Left hindlimb (tissue), 1 donor: ENCODE measurements at places on chromosomes 6 and 20.

DNA sequence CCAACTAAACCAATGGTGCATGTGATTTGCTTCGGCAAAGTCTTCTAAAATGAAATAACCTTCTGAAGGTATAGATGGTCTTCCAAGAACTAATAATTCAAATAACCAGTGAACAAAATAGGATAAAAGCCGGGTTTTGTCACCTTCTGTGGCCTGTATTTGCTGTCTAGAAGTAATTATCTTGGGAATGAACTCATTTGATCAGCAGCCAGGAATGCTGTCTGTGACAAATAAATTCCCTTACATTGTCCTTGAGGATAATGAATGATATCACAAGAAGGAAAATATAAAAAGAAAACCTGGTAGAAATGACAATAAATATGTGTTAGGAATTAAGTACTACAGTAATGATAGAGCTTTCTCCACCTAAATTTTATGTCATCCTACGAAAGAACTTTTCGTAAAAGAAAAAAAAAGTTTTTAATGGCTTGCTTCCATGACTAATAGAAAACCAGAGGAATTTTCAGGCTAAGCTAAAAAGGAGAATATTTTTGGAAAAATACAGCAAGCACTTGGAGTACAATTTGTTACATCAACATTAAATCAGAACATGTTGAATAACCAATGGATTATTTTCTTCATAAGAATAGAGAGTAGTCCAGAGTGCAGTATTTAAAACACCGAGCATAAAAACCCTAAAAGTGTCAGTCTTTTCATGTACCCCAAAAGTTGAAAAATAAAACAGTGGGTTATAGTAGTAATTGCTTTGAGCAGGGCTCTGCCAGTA lies 247.7 kb downstream of the TBC1D7 start:
- DNase-seq: no peak

- DNase-seq: no peak
These were observed 43.0 kb upstream of the TGM2 start for GRCh38 chr20:38208088-38208487.

GRCh38 chr6:160060920-160061447 lies 60.6 kb upstream of the SLC22A1 start:
- DNase-seq: no peak

- no peak for DNase-seq
These were observed 273.4 kb downstream of the KIF16B start for GRCh38 chr20:16299897-16300296.

DNA sequence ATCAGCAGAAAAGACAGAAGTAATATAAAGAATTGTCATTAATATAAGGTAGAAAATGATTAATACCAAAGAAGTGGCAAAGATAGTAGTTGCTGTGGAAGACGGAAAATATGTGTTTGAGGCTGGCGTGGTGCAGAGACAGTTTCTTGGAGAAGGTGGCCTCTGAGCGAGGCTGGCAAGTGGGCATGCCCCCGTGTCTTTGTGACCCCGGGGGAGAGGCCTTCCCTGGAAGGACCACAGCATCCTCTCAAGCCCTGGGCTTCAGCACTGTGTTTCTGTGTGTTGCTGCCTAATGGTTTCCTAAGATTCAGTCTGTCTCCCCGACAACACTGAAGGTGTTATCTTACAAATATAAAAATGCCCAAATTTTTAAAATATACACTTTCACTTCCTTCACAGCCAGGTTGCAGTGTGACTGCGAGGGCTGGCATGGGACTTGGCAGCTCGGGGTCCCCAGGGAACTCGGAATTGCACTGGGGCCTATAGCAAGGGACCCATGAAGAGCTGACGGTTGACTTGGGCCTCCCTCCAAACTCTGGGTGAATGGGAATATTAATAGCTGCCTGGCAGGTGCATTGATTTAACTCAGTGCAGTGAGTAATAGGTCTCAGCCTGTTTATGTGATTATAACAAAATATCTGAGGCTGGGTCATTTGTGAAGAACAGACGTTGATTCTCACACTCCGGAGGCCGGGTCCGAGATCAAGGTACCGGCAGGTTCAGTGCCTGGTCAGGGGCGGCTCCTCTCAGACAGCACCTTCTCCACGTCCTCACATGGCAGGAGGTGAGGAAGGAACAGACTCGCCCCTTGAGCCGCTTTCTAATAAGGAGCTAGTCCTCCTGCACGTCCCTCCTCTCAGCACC lies 47.4 kb upstream of the AFDN start:
- DNase-seq: no peak

- no peak for DNase-seq
These were observed 10.9 kb upstream of the SOX4 start for GRCh38 chr6:21582651-21583050.

DNA sequence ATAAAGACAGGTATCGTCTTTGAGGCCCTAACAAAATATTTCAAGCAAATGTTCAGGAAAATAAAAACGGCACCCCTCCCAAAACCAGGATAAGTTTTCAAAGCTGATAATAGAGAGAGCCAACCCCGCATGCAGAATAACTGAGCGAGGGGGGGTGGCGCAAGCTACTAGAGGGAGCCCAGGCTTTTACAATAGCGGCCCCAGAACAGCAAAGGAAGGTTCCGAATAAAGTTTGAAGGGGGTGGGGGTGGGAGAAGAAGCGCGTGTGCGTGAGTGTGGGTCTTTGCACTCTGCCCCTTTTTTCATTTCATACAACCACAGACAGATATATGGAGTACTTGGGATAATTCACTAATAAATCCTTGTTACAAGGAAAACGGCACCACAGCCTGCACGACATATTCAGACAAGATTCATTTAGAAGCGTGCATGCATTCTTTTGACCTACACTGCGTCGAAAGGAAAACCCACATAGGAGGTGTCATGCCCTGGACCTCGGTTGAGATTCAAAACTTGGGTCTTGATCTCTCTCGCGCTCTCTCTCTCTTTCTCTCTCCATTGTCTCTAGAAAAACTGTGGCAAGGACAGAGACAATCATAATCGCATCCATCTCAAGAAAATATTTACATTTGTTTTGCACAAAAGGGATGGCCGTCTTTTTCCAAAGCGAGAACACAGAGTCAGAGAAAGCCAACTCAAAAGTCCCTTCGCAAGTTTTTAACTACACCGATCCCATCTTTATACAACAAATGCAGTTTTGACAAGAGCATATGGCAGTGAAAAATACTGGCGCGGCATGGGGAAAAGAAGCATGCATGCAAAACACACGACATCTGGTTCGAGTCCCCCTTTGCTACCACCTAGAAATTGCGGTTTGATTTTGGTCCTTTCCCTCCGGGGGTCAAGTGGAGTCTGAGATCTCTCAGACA lies 1.6 kb downstream of the OLIG3 start:
- DNase-seq: no peak

DNA sequence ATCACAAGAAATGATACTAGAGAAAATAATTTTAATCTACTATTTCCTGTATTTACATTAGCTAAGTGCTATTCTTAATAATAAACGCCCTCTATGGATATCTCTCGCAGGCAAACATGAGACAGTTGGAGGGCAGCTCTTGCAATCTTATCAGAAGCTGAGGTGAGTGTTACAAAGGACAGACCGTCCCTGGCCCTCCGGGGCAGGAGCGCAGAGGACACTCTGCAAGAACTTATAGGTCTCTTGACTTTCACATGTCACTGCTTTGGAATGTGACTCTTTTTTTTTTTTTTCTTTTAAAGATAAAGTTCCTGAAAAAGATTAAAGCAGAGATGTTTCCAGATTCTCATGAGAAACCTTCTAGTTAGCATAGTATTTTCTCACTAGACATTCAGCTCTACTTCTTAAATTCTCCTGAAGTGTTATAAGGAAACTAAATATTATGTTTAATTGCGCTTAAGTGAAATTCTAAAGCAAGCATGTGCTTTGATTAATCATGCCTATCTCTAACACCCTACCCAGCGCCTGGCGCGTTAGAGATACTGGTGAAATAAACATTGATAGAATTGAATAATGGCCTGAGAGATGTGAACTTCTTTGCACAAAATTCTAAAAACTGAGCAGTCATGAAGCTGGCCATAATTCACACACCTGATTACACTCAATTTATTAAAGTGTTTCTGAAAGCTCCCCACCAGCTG lies 57.4 kb downstream of the SYTL3 start:
- no peak for DNase-seq

DNA sequence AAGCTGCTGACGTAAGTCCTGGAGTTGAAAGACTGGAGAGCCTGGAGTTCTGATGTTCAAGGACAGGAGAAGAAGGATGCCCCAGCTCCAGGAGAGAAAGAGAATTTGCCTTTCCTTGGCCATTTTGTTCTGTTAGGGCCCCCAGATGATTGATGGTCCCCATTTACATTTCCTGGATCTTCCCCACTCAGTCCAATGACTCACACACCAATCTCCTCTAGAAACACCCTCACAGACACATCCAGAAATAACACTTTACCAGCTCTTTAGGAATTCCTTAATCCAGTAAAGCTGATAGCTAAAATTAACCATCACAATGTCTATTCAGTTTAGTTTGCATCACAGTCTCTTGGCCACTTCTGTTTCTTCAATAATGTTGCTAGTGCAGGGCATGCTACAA lies 260.2 kb upstream of the IRAK1BP1 start:
- no peak for DNase-seq

DNA sequence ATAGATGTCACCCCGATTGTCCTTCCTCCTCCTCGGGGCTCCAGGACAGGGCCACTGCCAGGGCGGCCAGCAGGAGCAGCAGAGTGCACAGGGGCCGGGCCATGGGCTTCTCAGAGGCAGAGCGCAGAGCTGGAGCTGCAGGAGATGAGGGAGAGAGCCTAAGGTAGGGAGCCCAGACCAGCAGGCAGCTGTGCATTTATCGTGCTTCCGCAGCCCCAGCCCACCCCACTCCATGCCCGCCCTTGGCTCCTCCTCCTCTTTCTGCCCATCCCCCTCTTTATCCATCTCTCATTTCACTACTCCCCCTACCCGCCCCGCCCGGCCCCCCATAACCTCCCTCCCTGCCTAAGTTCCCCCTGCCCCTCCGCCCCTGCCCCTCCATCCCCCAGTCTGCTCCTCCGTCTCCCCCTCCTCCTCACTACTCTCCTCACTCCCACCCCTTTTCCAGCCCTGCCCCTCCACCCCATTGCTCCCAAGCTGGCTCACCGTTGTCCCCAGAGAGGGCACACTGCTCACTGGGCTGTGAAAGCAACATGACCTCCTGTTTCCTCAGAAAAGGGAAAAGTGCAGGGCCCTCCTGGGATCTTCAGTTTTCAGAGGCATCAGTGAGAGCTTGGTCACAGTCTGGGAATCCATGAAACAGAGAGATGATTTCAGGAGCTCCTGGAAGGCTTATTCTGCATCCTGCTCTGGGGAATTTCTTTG lies 25.5 kb upstream of the CST1 start:
- no peak for DNase-seq

DNA sequence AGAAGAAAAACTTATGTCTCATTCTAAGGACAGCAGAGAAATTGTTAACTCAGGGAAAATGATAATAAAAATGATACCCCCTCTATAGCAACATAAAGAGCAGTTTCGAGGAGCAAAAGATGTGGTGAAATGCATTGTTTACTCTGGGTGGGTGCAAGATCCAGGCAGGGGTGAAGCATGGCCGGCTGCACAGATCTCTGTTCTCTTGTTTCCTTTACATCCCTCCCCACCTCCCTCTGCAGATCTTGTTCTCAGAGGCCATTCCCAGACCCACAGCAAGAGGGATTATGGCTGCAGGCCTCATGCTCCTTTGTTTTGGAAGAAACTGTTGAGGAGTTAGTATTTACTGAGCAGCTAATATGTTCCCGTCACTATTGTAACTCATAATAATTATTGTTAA lies 1.8 kb downstream of the BTN3A1 start:
- DNase-seq: no peak

GRCh38 chr20:2521369-2522305 lies 12.9 kb upstream of the ZNF343 start:
- DNase-seq: no peak

- no peak for DNase-seq
These were observed 59.1 kb upstream of the CCN6 start for GRCh38 chr6:111994791-111995190.

- DNase-seq: peak; percentile 45
These were observed 401.5 kb upstream of the SASH1 start for GRCh38 chr6:147941143-147941542.

GRCh38 chr20:44302026-44302669 lies 8.9 kb downstream of the FITM2 start:
- no peak for DNase-seq

GRCh38 chr6:127129251-127129650 lies 10.8 kb downstream of the RSPO3 start:
- DNase-seq: no peak

DNA sequence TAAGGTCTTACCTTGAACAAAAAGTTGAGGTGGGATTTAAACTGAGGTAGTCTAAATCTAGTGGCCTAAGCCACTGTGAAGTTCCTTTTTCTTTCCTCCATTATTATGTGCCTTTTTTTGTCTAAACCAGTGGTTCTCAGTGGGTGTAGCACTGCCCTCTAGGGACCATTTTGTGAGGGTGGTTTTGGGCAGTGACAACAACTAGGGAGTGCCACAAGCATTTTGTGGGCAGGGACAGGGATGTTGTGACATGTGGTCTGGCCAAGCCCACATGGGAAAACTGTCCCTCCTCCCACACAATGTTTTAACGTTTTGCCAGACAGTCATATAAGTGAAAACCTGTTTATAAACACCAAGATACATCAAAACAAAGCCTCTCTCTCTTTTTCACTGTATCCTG lies 899.4 kb upstream of the FLRT3 start:
- DNase-seq: peak; percentile 36

DNA sequence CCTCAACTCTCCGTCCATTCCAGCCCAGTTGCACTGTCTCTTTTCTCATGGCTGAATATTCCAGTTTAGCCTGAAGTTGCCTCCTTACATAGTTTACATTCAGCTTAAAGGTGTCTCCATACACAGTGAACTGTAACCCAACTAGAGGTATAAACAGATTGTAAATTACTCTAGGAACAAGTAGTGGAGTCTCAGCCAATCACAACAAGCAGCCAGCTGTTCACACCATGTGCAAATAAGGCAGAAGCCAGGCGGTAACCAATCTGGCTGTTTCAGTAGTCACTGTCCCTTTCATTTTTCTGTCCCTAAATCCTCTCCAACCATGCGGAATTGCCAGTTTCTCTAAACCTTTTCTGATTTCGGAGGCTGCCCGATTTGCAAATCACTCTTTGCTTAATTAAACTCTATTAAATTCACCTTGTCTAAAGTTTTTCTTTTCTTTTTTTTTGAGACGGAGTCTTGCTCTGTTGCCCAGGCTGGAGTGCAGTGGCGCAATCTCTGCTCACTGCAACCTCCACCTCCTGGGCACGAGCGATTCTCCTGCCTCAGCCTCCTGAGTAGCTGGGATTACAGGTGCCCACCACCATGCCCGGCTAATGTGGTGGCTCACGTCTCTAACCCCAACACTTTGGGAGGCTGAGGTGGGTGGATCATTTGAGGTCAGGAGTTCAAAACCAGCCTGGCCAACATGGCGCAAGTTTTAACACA lies 37.6 kb upstream of the GFOD1 start:
- DNase-seq: no peak

DNA sequence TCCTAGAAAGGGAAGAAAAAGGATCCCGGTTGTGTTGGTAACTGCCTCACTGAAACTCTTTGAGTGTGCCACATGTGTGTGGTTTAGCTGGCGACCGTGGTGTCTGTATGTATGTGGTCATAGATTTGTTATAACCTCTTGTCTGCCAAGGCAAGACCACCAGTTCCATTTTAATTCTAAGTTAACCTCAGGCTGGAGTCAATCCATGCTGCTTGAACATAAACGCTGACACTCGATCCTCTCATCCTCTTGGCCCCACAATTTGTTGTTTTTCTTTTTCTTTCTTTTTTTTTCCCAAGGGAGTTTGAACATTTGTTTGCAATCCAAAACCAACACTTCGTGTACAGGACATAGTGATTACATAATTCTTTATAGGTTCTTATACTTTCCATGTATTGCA lies 318.9 kb upstream of the JAG1 start:
- DNase-seq: peak; percentile 74

- no peak for DNase-seq
These were observed 589.9 kb upstream of the SLC35B3 start for GRCh38 chr6:9025228-9025627.

GRCh38 chr6:67265996-67266921 lies 1368.8 kb upstream of the ADGRB3 start:
- no peak for DNase-seq
